ENCODE measurements at places on chromosomes 1 and 21.

GRCh38 chr21:27759091-27759659 lies 792.3 kb upstream of the ADAMTS5 start:
- DNase-seq, result peak; percentile 38

GRCh38 chr1:14298806-14299205 lies 299.7 kb upstream of the KAZN start:
- DNase-seq, result no peak

GRCh38 chr21:46617267-46618051 lies 12.6 kb upstream of the S100B start:
- no peak for DNase-seq

DNA sequence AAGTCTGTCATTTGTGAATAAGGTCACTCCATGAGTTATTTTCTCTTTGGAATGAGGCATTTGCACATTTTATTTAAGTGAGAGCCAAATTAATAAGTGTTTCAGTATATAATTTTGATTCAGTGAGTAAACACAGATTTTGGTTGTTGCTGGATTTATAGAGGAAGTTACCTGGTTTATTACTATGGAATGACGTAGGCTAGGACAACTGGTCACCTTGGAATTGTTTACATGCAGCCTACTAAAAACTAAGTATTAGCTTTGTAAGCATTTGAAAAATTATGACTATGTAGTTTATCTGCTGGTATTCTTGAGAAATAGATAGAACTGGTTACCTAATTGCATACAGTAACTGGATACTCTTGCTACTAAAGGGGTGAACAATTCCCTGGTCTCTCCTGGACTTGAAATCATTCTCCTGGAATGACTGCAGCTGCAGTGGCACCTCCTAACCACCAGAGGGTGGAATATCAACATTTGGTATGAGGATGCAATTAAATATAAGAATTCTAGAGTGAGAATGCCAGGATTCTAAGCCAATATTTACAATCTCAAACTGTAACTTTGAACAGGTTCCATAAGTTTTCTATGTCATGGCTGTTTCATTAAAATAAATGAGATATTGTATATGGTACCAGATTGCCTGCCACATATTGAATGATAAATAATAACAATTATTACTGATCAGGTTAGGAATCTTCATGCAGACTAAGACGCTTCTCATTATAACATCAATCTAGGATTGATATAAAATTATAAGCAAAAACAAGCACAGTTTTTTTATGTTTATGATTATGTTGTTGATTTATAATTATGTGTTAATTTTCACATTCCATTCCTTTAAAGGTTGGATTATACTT lies 3.5 kb upstream of the KRTAP27-1 start:
- peak; percentile 64 for DNase-seq

DNA sequence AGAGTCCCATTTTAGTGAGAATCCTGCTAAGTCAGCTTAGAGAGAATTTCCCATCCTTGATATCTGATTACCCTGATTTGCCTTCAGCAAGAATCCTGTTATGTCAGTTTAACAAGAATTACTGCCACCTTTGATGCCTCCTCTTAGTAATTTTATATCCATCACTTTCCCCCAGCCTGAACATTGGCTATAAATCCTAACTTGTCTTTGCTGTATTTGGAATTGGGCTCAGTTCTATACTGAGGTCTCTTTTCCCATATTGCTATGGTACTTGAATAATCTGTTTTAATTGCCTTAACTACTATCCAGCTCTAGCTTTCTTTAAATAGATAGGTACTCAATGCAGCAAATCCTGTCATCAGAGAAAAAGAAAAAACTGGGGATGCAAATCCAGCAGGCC lies 842.0 kb upstream of the ADAMTS5 start:
- no peak for DNase-seq

DNA sequence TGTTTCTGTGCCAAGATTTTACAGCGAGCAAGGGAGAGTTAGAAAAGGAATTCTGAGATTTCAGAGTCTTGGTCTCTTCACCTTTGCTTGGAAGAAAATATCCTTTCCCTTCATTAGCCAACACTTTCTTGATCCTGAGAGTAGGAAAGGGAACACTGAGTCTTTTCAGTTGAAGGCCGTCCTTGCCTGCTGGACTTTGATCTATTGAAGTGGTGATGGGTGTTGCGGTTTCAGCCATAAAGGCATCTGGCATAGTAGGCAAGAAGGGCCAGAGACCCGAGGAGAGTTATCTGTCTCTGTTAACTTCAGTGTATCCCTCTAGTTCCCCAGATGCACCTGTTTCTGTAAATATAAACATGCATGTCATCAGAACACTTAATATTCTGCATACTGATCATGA lies 9.7 kb downstream of the SELE start:
- no peak for DNase-seq

- DNase-seq, result no peak
Observed at GRCh38 chr1:168195199-168196135, 16.7 kb downstream of the TIPRL start.

DNA sequence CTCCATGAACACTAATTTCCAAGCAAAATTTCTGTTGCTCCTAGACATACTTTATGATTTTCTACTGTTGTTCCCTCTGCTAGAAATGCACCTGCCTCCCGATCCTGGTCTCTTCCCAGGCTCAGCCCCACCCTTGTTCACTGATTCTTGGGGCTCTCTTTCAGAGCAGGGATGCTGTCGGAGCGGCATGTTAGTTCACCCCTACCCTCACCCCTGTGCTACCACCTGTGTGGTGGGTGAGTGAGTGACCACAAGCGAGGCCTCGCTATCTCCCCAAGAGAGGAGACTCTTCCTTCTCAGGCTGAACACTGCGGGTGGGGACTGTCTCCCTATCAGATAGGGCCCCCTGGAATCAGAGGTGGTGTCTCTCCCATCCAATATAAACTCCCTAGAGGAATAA lies 4.9 kb upstream of the S100A8 start:
- no peak for DNase-seq

- DNase-seq, result no peak
Observed at GRCh38 chr1:65942476-65942875, 149.8 kb downstream of the PDE4B start.

GRCh38 chr1:20083178-20083944 lies 13.4 kb downstream of the PLA2G5 start:
- DNase-seq, result peak; percentile 75

GRCh38 chr1:22949822-22950331 lies 22.8 kb downstream of the LACTBL1 start:
- DNase-seq, result no peak

GRCh38 chr21:19810779-19811178 lies 1187.4 kb upstream of the NCAM2 start:
- no peak for DNase-seq

GRCh38 chr1:106753066-106753465 lies 303.4 kb upstream of the PRMT6 start:
- DNase-seq, result no peak

DNA sequence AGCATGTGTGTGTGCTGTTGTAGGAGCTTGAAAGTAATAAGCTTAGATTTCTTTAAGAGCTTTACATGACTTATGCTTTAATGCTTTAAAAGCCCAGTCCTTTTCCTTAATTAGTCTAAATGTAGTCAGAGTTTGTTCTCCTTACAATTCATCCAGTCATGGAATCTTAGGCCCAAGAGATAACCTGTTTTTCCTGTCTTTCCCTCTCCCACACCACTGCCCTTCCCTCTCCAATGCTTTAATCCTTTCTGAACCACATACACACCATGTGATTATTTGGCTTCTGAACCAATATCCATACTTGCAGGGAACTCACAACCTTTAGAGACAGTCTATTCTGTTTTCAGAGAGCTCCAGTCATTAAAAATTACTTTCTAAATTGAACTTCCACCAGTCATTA lies 37.6 kb downstream of the ALG6 start:
- DNase-seq, result no peak

DNA sequence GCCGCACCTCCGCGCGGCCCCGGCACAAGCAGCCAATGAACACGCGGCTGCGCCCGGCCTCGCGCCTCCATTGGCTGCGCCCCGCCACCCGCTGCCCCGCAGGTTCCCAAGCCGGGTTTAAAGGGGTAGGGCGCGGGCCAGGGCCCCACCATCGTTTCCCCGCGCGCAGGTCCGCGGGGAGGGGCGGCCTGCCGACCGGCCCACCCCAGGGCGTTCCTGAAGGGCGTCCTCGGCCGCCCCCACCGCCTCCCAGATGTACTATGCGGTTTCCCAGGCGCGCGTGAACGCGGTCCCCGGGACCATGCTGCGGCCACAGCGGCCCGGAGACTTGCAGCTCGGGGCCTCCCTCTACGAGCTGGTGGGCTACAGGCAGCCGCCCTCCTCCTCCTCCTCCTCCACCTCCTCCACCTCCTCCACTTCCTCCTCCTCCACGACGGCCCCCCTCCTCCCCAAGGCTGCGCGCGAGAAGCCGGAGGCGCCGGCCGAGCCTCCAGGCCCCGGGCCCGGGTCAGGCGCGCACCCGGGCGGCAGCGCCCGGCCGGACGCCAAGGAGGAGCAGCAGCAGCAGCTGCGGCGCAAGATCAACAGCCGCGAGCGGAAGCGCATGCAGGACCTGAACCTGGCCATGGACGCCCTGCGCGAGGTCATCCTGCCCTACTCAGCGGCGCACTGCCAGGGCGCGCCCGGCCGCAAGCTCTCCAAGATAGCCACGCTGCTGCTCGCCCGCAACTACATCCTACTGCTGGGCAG lies at the start of gene OLIG1:
Gene OLIG1 (plus strand): TSS at position 148 of the 750 bp plus-strand sequence. CDS start 106 bp downstream, at position 254.
- peak; percentile 38 for DNase-seq

DNA sequence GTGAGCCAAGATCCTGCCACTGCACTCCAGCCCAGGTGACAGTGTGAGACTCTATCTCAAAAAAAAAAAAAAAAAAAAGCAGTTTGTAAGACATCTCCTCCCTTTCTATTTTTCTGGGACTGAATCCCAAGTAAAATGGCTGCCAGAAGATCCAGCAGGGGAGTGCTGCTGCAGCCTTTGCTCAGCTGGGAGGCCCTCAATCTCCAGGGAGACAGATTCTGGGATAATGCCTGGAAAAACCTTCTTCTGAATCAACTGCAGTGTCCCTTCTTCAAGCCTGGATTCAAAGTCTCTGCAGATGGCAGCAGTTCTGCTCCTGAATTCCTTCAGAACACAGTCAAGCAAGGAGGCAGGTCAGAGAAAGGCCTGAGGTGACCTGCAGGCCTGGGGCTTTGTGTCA lies 191.0 kb upstream of the NRIP1 start:
- DNase-seq, result no peak

DNA sequence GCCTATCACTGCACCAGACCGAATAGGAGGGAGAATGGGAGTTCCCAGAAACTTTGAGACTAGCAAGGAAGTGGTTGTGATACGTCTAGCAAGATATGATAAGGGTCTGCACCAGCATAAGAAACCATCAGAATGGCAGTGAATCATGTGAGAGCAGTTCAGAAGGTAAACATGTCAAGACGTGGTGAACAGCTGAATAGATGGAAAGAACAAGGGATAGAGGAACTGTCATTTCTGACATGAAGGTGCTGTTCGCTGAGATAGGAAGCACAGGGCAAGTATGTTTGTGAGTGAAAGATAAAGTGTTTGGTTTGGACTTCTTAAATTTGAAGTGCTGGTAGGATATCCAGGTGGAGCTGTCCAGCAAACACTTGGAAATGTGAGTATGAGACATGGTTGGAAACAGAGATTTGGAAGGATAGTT lies 1.1 kb upstream of the AGO1 start:
- no peak for DNase-seq

DNA sequence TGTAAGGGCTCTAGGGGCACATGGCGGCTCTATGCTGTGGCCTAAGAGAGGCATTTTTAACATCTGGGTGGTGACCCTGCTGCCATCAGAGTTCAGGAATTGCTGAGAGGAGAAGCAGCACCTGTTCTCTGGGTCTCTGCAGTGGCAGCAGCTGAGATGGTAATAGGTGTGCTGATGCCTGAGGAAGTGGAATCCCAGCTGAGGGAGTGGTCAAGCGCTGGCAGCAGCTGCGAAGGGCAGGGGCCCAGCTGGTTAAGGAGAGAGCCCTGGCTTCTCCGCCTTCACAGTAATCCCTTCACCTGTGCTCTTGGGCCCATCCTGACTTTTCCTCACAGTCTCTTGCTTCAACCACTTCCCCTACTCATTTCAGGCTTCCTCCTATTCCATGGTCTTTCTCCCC lies 39.8 kb downstream of the GJA5 start:
- no peak for DNase-seq

DNA sequence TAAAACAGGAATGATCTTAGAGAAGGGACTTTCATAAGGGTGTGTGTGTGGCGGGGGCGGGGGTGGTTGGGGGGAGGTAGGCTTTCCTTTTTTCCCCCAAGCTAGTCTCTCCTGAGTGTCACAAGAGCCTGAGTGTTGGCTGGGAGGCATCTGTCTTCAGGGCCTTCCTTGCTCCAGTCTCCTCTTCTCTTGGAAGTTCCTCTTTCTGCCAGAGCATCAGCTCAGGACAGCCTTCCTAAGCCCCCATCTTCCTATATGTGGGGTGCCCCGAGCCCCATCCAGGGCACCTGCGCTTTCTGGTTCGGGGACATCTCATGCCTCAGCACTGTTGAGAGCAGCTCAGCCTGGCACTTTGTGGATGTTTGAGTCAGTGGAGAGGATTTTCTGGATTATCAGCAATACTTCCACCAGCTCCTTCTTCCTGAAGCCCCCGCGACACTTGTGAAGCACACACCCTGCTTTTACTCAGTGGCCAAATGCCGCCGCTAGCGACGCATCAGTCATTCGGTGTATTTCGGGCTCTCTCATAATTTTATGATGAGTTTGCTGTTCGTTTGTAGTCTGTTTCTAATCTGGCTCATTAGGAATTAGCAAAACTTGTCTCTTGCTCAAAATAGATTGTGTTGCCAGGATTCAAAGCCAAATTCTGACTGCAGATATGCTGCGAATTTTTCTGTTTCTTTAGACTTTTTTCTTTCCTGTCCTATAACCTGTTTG lies 61.7 kb downstream of the GALNT2 start:
- DNase-seq, result peak; percentile 26

DNA sequence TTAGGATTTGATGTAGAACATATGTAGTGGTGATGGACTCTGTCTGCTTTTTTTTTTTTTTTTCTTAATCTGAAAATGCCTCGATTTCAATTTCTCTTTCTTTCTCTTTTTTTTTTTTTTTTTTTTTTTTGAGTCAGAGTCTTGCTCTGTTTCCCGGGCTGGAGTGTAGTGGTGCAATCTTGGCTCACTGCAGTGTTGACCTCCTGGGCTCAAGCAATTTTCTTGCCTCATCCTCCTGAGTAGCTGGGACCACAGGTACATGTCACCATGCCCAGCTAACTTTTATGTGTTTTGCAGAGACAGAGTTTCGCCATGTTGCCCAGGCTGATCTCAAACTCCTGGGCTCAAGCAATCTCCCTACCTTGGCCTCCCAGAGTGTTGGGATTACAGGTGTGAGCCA lies 17.4 kb downstream of the MAST2 start:
- no peak for DNase-seq
